NCI-H2081 treated with DMSO at 0.1 percent for 48 hours (cell line): ENCODE measurements at places on chromosomes 1 and 21.

DNA sequence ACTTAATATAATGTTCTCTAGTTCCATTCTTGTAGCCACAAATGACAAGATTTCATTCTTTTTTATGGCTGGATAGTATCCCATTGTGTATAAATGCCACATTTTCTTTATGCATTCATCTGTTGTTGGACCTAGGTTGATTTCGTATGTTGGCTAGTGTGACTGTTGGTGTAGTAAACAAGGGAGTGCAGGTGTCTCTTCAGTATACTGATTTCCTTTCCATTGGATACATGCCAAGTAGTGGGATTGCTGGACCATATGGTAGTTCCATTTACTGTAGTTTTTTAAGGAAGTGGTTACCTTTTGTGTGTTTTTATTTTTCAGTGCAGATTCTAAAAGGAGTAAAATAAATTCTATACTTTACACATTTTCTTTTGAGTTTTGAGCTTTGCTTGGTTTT is 5.7 kb downstream of the PARK7 start:
- DNase-seq, result no peak

DNA sequence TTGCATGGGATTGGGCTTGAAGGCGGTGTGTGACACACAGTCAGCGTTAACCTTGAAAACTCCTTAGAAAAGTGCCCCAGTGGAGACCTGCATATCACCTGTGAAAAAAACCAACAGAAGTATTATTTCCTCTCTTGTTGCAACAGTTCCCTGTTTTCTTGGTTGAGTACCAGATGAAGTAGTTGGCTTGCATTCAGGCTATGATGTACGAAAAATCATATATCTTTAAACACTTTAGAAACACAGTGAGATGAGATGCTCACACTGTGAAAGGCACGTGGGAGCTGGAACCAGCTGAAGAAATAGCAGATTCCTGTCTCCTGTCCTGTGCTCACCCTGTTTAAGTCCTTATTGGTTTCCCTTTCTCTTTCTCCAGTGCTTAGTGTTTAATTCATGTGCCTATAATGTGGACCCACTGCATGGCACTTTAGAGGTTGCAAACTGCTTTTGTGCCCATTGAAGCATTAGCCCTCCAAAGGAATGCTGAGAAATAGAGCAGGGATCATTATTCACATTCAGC is 2.8 kb downstream of the CAMK1G start:
- no peak for DNase-seq

DNA sequence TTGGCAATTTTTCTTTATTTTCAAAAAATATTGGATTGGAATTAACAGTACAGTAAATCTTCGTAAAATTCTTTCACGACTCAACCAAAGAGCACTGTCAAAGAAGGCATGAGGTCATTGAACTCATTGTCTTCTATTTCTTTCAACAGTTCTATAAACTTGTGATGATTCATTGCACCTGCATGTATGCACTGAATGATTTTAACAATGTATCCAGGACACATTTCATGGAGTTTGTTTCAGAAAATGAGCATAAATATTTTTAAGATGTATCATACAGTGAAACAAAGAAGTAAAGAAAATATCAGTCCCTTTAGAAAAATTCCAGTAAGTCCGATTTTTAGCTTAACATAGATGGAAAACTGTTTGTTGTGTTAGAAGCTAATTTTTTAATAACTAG is 33.6 kb upstream of the CD34 start:
- no peak for DNase-seq

- DNase-seq, result no peak
These were observed 25.5 kb downstream of the C1orf198 start for GRCh38 chr1:230842801-230843200.

DNA sequence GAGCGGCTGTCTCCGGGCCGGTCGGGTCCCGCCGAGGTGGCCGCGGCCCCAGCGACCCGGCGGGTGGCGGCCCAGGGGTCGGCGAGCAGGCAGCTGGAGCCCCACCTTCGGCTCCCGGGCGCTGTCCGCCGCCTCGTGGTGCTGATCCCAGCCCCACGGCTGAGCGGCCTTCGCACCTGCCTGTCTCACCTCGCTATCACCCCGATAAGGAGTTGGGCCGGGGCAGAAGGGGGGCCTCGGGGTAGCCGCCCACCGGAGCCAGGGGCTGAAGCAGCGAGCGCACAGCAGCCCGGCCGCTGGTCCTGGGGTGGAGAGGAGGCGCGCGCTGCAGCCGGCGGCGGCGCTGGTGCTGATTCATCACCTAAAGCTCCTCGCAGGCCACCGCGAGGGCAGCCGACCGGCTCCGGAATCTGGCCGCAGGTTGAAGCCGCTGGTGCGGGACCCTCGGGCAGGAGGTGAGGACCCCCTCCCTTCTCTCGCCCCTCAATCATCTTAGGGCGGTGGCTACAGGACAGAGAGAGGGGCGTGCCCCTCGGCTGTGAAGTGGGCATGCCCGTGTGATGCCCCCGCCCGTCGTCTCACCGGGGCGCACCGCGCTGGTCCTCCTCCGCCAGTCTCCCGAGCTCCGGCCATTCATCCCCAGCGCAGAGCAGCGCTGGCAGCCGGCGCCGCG is 575 bp downstream of the TRIM67 start:
- DNase-seq, result no peak

GRCh38 chr1:176539018-176539417 is 76.0 kb downstream of the PAPPA2 start:
- DNase-seq, result no peak

GRCh38 chr1:25879675-25880074 is 4.2 kb upstream of the PAQR7 start:
- no peak for DNase-seq

- no peak for DNase-seq
These were observed 76.1 kb downstream of the SH3BGR start for GRCh38 chr21:39527664-39528381.

DNA sequence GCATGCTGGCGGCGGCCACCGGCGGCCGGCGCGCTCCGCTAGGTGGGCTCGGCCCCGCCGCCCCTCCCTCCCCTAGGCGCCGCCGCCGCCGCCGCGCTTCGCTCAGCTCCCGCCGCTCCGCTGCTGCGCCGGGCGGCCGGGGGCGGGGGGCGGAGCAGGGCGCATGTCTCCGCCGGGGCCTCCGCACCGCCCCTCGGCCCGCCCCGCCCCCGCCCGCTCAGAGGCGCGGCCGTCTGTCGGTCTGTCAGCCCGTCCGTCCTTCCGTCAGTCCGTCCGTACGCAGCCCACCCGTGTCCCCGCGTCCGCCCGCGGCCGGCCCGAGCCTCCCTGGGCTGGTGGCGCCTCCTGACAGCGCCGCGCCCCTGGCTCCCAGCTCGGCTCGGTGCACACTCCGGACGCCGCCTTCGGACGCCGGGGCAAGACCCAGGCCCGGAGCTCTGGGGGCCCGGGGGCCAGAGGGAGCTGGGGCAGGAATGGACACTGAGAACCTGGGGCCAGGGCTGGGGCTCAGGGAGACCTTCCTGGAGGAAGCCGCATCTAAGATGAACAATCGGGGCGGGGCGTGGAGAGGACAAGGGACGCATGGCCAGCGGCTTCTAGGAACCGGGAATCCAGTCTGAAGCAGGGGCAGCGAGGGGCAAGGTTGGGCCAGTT is at the start of gene GPR153:
Gene GPR153 (minus strand): TSS at position 138 of the 654 bp plus-strand sequence. CDS start 6,193 bp downstream, outside the sequence.
- DNase-seq, result no peak

DNA sequence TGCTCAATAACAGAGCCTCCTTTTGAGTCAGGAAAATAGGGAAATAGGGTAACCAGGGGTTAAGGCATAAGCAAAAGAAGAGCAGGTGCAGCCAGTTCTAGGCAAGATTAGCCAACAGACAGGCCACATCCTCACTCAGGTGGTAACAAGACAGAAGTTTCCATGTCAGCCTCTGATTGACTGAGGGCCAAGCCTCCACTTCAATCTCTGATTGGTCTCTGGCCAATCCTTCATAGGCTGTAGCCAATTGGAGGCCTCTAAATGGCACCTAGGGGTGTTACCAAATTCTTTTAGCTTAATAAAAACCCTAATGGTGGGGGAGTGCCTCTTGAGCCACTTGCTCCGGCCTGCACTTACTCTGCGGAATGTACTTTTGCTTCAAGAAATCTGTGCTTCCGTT is 37.2 kb downstream of the LACTBL1 start:
- no peak for DNase-seq

DNA sequence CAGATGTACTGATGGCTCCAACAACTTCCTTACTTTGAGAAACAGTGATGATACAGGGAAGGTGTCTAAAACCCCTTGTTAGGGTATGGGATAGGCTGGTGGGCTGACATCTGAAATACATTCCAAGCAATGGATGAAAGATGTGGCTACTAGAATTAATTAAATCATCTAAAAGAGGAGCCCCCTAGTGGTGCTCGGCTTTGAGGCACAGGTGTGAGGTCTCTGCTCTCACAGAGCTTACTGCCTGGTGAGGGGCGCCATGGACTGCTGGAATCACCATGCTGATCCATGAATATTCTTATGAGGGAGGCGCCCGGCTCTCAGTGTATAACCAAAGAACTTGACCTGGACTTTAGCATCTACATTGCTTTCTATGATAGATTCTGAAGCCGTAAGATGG is 48.5 kb downstream of the GNG4 start:
- DNase-seq, result no peak

DNA sequence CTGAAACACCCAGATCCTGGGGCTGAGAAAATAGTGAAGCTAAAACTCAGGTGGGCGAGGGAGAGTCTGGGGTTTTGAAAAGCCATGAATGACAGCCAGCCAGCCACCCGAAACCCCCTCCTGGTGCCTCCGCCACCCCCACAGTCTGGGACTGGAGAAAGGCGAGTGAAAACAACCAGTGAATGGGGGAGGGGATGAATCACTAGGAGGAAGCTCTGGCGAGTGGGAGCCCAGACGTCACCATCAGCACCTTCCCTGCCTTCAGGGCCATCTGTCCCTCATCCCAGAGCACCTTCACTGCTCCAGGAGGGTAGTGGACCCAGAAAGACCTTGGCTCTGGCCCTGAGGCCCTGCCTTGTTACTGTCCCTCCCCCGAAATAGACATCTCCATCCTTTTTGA is 9.2 kb downstream of the RORC start:
- no peak for DNase-seq

DNA sequence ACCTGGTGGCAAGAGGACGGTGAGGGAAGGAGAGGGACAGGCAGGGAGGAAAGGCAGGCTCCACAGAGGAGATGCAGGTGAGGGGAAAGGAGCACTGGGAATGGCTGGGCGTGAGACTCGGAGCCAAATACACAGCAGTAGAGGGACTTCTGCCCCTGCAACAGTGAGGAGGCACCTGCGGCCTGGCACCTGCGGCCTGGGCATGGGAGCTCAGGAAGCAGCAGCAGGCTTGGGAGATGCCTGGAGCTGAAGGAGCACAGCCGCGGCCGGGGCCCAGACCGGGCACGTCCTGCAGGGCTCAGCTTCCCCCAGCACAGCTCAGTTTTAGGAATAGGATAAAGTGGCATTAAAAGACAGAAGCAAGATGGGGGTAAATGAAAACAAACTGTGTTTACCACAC is 20.9 kb upstream of the TSPEAR start:
- DNase-seq, result no peak

- no peak for DNase-seq
These were observed 6.6 kb downstream of the CFAP141 start for GRCh38 chr1:154199563-154199879.

GRCh38 chr1:111442457-111442856 is 6.6 kb downstream of the WDR77 start:
- DNase-seq, result no peak

GRCh38 chr1:228370941-228371740 is 35.5 kb downstream of the TRIM11 start:
- no peak for DNase-seq

DNA sequence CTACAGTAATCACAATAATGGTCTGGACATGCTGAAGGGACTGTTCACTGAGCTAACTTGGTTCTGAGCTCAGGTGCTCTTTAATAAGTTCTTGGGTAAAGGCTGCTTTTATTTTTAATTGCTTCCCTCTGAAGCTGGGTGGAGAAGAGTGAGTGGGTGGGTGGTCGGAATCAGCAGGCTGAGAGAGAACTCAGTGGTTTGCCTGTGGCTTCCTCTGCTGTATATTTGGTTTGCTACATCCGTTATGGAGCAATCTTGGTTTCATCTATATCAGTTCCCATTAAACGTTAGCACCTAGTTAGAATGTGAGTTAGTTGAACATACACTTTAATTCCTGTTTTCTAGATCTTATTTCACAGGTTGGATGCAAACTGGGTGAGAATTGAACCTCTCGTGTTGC is 23.3 kb downstream of the CNIH4 start:
- no peak for DNase-seq

GRCh38 chr1:167330601-167331293 is 110.1 kb downstream of the POU2F1 start:
- no peak for DNase-seq

- DNase-seq, result no peak
These were observed 25.1 kb upstream of the BRDT start for GRCh38 chr1:91924146-91924545.

DNA sequence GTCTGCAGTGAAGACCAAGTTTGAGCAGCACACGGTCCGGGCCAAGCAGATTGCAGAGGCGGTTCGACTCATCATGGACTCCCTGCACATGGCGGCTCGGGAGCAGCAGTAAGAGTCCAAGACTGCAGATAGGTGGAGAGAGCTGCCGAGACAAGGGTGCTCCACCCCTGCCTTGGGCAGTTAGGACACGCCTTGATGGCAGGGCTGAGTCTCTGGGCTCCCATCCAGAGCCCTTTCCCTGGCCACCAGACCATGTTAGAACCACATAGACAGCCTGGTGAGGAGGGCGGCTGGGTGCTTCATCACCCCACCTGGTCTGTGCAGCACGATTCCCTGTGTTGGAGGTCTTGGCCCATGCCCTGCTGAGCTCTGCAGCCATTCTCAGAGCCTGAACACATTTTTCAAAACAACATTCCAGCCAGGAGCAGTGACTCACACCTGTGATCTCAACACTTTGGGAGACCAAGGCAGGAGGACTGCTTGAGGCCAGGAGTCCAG is 17.3 kb upstream of the MIIP start:
- DNase-seq, result no peak

GRCh38 chr1:43274804-43275180 is 5.0 kb downstream of the TMEM125 start:
- DNase-seq, result no peak

DNA sequence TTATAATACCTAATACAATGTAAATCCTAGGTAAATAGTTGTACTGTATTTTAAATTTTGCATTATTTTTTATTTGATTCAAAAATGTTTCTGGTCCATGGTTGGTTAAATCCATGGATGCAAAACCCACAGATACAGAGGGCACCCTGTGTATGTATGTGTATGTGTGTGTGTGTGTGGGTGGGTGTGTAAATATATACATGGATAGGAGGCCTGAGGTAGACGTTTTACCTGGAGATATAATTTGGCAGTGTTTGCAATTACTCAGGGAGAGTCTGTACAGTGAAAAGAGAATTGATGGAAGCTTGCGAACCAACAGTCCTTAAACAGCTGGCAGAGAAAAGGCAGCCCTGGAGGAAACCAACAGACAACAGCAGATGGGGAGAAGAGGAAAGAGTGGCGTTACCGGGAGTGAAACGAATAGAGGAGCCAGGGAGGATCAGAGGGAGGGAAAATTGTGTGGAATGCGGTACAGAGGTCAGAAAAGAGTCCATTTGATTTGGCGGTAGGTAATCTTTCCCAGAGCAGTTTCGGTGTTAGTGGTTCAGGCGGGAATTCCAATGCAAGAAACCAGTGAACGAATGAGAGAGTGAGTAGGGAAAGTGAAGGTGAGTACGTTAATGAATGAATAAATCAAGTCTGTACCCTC is 47.9 kb upstream of the NBL1 start:
- DNase-seq, result no peak
